ENCODE measurements at places on chromosomes 5 and 9. TPM values are rescaled to one million over a fixed set of nuclear protein-coding genes. Genes with fewer than 3 reads are reported as not detected.
A peak's percentile ranks its signal among the peaks of the same experiment; 100 is the strongest.

DNA sequence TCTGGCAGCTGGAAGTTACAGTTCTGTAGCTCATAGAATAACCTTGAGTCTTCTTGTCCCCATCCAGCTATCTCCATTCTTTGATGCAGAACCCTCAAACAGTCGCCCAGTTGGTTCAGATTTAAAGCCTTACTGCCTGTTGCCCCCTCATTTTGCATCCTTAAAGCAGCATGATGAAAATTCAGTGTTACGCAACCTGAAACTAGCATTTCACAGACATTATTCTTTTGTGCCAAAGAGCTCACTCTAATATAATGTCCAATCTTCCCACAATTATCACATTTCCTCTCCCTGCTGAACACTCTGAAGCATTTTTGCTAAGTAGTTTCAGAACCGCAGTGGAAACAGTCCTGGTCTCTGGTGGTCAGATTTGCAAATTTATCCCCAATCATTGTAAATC lies 318.0 kb downstream of the PSAT1 start:
- peaks cover 19% of the 10 kb centered on the region for H3K27me3 ChIP-seq
- H3K4me3 ChIP-seq, result no peak overlapping the region
- H3K36me3 ChIP-seq, result no peaks in the 10 kb centered on the region

GRCh38 chr9:130989391-130989790 lies 19.6 kb upstream of the LAMC3 start:
- no peaks in the 10 kb centered on the region for H3K4me1 ChIP-seq
- DNase-seq, result no peak
- peaks cover 16% of the 10 kb centered on the region for H3K27me3 ChIP-seq
- H3K27ac ChIP-seq, result no peak overlapping the region
- no peak overlapping the region for H3K4me3 ChIP-seq

GRCh38 chr5:155844542-155844941 lies 482.4 kb upstream of the SGCD start:
- no peak overlapping the region for H3K27ac ChIP-seq
- no peaks in the 10 kb centered on the region for H3K4me1 ChIP-seq
- H3K4me3 ChIP-seq, result no peak overlapping the region

- H3K4me1 ChIP-seq, result no peaks in the 10 kb centered on the region
- no peaks in the 10 kb centered on the region for H3K27me3 ChIP-seq
- no peak overlapping the region for H3K27ac ChIP-seq
- no peak overlapping the region for H3K4me3 ChIP-seq
- DNase-seq, result no peak
Observed at GRCh38 chr5:78002690-78003089, 226.6 kb upstream of the TBCA start.

GRCh38 chr5:79395296-79395695 lies 118.6 kb downstream of the HOMER1 start:
- H3K27me3 ChIP-seq, result no peaks in the 10 kb centered on the region
- peaks cover 10% of the 10 kb centered on the region for H3K36me3 ChIP-seq
- H3K4me3 ChIP-seq, result no peak overlapping the region
- DNase-seq, result no peak
- H3K27ac ChIP-seq, result no peak overlapping the region

DNA sequence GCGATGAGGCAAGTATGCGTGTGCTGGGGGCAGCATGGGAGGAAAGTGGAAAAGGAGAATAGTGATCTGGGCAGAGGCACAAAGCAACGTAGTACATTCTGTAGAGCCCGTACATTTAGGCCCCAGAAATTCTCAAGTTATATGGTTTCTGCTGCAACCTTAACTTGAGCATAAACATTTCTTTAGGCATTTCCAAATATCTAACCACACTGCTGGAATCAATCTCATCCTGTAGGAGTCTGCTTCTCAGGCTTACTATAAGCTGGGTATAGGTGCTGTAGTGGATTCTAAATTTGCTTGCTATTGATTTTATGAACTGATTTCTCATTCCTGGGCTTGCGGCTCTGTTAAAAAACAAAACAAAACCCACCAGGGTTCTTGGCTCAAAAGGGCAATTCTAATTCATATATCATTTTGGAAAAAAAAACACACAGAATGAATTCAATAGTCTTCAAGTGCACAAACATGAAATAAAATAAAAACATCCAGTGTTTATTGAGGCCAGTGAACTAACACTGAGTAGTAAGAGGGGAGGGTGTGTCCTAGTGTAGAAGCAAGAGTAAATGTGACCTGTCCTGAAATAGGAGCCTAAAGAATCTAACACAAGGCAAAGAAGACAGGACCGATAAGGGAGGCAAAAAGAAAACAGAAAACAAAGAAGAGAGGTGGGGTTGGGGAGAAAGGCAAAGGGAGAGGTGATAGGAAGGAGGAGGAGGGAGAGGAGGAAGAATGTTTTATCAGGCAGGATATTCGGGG lies 145.5 kb upstream of the LHFPL2 start:
- no peaks in the 10 kb centered on the region for H3K36me3 ChIP-seq
- no peak overlapping the region for H3K27ac ChIP-seq
- no peak for DNase-seq
- peaks cover 20% of the 10 kb centered on the region for H3K4me1 ChIP-seq
- H3K27me3 ChIP-seq, result no peaks in the 10 kb centered on the region

DNA sequence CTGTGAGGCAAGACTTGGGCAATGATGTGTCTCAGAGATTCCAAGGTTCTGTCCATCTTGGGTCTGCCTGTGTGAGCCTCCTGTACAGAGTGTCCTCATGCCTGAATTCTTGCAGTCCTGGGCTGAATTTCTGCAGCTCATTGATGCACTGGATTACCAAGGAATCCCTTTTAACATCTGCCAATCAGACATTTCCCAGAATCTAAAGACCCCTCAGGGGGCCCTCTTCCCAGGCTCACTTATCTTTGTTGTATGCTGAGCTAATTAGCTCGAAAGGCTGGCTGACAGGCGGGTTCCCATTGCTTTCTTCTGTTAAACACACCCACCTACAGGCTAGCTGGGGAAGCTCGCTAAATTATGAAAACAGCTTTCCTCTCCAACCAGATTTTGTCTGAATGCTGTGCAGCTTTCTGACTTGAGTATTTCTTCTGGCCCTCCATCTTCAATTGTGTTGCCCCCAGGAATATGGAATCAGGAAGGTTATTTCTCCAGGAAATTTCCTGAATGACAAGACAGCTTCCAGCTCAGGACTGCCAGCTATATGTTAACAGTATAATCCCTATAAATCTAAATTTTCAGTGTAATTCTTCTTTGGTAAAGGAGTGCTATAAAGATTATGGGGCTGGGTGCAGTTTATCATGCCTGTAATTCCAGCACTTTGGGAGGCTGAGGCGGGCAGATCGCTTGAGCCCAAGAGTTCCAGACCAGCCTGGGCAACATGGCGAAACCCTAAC lies at the start of gene LIX1:
Gene LIX1, minus strand, starts transcription at position 91 of the 734 bp plus-strand sequence. Its CDS starts 35 bp downstream, at position 56.
- no peaks in the 10 kb centered on the region for H3K27me3 ChIP-seq
- no peak within 1 kb of the TSS for H3K4me3 ChIP-seq
- H3K36me3 ChIP-seq, result no peaks in the 10 kb centered on the region
- DNase-seq, result peak; percentile 26

DNA sequence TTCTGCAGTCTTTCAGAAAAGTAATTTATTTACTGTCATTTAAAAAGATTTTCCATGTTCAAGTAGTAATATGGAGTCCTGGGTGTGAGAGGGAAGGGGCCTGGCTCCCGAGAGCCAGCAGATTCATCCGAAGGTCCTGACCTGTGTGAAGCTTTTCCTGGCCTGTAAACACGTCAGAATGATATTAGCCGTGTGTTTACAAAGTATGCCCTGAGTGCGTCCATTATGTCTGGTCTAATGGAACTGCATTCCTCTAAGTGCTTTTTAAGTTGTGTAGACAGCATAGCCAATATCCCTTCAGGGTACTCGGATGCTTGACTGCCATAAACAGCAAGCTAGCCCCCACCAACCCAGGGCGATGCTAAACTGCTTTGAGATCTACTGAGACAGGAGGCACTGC lies 495.2 kb downstream of the AGTPBP1 start:
- H3K27me3 ChIP-seq, result peaks cover 15% of the 10 kb centered on the region
- no peak for DNase-seq
- no peak overlapping the region for H3K27ac ChIP-seq
- no peaks in the 10 kb centered on the region for H3K4me1 ChIP-seq
- H3K36me3 ChIP-seq, result no peaks in the 10 kb centered on the region

THBS4 gene
- total RNA-seq, result 8.1 TPM

SPATA6L gene
- total RNA-seq, result 7.1 TPM

OR1Q1 gene
- total RNA-seq, result not detected

BAAT gene
- not detected for total RNA-seq

ZNF474 gene
- total RNA-seq, result not detected

NRARP gene
- 25.8 TPM for total RNA-seq

Data from PC-9 (cell line).